ENCODE measurements at places on chromosomes 13 and 19.

GRCh38 chr13:99367106-99367616 is 60.0 kb upstream of the GPR183 start:
- no peak for DNase-seq

DNA sequence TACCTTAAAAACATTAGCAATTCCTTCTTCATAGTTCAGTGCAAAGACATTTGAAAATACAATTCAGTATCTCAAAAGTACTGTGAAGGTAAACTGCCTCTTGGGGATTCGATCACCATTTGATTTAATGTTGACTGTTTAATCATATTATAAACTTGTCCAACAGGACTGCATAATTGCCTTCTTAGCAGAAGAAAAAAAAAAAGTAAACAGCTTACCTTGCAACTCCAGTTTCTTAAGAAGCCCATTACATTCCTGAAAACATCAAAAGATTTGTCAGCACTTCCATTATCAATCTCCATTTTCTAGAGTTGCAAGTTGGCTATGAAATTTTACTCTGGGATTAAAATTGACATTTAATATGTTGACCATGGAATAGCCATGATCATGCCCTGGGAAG is 1154.6 kb downstream of the OLFM4 start:
- DNase-seq, result no peak

- no peak for DNase-seq
Observed at GRCh38 chr13:27341616-27342015, 71.0 kb downstream of the RASL11A start.

DNA sequence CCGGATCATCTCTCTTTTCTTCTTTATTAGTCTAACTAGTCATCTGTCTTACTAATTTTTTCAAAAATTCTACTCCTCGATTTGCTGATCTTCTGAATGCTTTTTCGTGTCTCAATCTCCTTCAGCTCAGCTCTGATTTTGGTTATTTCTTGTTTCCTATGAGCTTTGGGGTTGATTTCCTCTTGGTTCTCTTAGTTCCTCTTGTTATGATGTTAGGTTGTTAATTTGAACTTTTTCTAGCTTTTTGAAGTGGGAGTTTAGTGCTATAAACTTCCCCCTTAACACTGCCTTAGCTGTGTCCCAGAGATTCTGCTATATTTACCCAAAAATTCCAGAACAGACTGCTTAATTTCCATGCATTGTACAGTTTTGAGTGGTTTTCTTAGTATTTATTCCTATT is 3.4 kb downstream of the FCAR start:
- no peak for DNase-seq

DNA sequence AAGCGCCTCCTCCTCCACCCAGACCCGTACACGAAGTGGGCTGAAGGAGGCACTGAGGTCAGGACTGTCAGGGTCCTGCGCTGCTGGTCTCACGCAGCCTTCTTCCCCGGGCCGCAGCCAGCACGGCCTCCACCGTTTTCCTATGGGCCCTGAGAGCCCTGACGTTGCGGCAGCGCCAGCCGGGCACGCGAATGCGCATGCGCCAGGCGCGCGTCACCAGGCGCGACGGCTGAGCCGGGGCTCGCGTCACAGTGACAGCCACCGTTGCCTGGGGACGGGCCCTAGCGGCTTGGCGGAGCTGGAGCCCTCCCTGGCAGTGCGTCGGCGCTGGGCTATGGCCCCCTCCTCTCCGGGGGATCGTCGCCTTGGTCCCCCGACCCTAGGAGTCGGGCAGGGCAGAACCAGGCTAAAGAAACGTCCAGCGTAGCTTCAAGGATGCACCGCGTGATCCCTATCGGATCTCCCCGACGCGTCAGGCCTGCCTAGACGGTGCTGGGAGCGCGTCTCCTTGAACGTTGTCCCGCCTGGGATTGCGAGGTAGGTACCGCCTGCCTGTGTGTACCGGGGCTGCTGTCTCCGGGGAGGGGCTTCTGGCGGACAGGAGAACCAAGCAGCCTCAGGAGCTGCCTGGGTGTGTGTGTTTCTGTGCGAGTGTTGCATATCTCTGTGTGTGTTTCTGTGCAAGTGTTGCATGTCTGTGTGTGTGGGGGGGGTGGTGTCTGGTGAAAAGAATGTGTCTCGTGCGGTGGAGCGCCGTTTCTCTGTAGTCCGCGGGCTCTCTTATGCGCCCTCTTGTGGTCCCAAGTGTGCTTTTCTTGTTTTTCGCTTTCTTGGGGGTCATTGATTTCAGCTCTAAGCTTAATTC is 43.2 kb downstream of the ZNF571 start:
- peak; percentile 34 for DNase-seq

DNA sequence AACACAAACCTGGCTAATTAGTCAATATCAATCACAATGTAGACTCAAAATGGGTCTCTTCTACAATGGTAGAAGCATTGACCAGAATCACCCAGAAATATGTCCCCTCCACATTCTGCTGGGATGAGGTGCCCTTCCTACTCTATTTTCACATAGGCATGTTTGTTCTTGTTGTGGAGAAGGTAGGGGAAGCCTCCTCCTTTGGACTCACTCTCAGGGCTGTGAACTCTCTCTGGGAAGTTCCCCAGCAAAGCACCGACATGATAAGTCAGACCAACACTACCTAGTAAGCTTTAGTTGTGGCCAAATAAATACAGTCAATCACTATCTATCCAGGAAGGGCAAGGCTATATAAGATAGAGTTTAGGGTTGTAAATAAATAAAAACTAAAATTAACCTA is 194.5 kb upstream of the UBL3 start:
- DNase-seq, result no peak

- DNase-seq, result no peak
Observed at GRCh38 chr13:84460989-84461388, 578.7 kb upstream of the SLITRK1 start.

GRCh38 chr13:94674609-94675348 is 37.6 kb downstream of the SOX21 start:
- DNase-seq, result no peak

DNA sequence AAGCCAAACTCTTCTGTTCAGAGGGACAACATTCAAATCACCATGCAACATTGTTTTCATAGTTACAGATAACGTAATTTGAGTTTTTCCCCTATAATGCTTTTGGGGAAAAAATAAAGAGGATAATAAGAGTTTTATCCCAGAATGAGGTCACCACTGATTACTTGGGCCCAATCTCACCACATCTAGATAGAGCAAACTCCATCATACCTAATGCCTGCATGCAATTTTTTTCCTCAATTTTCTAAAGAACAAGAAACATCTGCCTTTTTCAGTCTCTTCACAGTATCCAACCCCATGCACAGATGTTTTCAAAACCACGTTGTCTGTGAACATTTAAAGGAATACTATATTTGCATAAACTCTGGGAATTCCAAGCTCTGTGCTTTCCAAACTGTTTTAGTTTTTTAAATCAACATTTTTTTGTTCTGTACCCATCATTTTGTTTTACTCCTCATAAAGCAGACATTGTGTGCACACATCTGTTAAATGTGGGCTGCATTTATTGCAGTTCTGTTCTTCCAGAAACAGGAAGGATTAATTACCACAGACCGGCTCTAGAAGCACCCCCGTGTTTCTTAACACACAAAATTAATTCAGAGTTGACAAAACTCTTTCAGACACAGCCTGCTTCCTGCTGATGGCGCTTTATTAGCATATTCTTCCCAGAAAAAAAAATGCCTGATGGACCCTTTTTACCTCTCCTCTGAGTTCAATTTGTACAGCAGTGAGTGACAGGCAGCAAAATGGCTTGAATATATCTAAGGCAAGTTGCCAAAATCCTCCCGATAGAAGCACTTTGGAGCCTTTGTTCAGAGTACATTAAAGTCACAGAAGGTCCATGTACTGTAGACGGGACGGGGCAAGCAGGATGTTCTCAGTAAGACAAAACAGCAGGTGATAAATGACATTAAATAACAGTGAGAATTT is 1171.9 kb downstream of the EFNB2 start:
- DNase-seq, result no peak

DNA sequence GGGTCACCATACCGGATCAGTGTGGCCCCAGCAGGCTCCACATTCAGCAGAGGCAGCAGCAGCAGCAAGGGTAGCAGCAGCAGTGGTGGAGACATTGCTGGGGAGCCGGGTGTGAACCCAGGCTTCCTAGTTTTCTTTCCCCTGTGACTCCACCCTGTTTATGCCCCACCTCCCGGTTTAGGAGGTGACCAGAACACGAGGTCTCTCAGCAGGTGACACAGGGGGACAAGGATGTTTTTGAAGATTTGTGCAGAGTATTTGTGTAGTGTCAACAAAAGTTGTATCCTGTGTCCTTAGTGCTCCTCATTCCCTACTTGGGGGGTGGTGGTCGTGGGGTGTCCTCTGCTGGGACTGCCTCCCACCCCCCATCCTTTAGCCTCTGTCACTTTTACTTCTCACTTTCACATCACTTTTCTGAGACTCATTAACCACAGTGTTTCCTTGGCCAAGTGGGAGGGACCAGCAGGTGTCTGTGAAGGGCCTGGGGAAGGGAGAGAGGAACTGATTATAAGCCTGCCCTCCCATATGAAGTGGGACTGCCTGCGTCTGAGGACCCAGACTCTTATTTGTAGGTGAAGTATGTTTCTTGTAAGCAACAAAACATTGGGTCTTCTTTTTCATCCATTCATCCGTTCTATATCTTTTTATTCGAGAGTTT is 15.6 kb upstream of the KCNC3 start:
- DNase-seq, result no peak

GRCh38 chr19:23160766-23161165 is 43.9 kb downstream of the ZNF730 start:
- DNase-seq, result no peak

GRCh38 chr19:3710265-3710812 is 2.2 kb downstream of the TJP3 start:
- DNase-seq, result no peak

DNA sequence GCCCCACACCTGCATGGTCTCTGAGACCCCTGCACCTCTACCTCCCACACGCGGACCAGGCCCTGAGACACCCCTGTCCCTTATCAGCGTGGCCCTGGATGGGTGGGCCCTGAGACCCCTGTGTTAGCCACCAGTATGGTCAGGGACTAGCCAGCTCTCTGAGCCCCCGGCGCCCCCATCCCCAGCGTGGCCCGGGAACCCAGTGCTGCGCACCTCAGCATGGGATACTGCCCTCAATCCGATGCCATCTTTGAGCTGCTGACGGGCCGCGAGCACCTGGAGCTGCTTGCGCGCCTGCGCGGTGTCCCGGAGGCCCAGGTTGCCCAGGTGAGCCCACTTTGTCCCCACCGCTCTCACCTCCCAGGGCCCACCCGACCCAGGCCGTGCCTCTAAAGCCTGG is 5.0 kb upstream of the ARHGAP45 start:
- no peak for DNase-seq

- DNase-seq, result no peak
Observed at GRCh38 chr19:47609906-47610894, 1.3 kb downstream of the BICRA start.

- no peak for DNase-seq
Observed at GRCh38 chr13:48078251-48078656, 16.6 kb downstream of the MED4 start.

GRCh38 chr13:67990868-67991267 is 760.7 kb upstream of the PCDH9 start:
- DNase-seq, result no peak

GRCh38 chr19:19185853-19186740 is 5.9 kb downstream of the BORCS8 start:
- DNase-seq, result no peak

GRCh38 chr19:8663920-8664670 is 33.7 kb downstream of the NFILZ start:
- no peak for DNase-seq

DNA sequence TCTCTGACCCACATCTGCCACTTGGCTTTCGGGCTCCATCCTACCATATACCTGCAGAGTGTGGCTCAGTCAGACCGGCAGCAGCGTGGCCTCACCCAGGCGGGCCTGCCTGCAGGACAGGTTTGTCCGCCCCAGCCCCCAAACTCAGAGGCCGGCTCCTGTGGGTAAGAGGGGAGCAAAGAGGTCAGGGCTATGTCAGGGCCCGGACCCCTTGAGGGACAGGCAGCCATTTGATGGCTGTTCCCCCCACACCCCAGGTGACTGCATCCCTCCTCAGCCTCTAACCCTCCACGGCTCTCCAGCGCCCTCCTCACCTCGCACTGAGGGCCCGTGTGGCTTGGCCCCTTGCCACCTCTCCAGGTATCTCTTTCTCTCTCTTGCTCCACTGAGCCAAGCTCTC is 12.3 kb upstream of the ZBTB32 start:
- no peak for DNase-seq

- DNase-seq, result no peak
Observed at GRCh38 chr13:74730556-74731331, 596.5 kb upstream of the KLF12 start.
